ENCODE measurements at places on chromosomes 2 and 18.

DNA sequence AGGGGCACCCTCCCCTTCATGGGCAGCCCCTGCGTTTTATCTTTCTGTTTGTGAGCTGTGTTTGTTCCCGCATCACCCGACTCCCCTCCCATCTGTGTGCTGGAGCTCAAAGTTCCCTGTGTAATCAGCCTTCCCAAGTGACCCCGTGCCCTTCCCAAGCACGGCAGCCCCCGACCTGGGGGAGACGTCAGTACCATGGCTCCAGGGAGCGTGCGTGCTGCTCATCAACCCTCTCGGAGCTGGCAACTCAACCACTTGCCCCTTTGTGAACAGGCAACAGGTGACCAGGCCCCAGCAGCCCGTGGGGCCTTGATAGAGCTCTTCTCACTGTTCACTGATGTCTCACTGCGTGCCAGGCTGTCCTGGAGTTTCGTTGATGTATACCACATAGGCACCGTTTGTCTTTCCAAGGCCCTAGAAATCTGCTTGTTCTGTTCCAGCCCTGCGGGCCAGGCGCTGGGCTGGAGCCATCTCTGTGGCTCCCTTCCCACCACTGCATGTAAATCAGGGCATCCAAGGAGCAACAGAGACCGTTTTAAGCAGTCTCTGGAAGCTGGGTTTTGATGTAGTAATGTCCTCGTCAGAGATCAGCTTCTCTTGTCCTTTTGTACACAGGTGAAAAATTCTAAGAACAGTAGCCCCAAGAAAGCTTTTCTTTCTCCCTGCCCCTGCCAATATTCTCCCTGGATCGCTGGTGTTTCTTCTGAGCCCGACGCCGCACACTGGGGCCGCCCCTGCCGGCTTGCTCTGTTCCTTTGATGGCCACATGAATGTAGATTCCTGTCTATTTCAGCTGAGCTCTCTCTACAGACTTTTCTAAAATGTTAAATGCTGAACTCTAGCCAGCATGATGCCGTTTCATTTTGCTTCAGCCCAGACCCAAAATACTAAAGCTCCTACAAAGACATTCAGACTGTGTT, 107.0 kb upstream of the PTPRM start:
- DNase-seq = no peak

DNA sequence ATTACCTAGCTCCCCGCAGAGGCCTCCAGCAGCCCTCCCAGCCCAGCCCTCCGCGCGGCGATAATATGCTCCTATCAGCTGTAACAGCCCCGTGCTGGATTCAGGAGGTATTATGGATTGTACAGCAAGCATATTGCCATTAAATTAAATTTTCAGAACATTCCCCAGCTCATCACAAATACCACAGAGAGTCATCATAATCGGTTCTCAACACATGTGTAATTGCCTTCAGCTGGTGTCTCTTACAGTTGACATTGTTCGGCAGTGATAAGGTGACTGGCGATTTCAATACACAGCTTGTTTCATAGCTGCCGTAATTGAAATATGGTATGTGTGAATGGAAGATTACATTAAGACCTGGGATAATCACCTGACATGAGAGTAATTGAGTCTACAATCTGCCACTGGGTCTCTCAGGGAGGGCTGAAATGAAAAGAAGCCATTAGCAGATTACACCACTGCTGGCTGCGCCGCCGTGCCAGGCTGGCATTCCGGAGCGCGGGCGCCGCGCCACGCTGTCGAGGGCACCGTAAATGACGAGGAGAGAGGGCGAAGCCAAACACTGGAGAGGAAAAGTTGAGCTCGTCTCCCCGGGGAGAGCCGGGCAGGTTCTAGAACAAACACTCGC, 549.4 kb upstream of the SALL3 start:
- no peak for DNase-seq

GRCh38 chr2:17958466-17959092, 80.1 kb downstream of the KCNS3 start:
- no peak for DNase-seq

DNA sequence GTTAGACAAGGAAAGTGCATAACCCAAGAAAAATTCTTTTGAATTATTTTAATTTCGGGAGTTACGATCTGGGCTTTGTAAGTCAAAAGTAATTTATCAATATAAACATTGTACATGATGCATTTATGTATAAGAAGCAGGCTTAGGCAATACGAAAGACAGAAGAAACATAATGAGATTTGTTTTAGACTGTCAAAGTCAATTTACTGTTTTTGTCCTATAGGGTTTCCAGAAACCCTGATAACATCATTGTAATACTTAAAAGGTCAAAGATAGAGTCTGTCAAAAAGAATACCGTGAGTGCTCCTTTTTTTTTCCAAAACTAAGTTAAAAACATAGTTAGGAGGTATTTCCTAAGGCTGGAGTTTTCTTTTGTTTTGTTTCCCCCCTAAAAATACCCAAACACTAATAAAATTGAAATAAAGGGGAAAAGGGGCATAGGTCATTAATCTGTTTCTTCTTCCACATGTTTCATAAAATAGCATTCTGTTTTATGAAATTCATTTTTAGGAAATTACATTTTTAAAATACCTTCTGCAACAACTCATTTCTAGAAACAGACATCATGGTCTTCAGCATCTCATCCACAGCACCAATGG, 16.1 kb downstream of the C1D start:
- DNase-seq = no peak

DNA sequence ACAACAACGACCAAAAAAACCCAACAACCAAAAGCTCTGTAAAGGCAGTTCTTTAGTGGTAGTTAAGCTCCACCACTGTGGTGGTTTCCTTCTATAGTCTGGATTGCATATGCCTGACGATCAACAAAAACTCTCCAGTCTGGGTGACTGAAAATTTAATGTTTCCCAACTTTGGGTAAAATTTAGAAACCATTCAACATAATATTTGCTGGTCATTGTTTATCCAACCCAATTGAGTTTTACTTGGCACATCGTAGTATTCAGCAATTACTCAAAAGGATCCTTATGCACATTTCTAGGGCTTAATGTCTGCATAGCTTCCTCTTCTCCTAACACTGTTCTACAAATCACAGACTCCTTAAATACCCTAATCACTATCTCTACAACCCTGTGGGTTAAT, 1080.2 kb upstream of the NRXN1 start:
- no peak for DNase-seq
